ENCODE measurements at places on chromosomes 12 and 14.
A peak's percentile ranks its signal among the peaks of the same experiment; 100 is the strongest.

DNA sequence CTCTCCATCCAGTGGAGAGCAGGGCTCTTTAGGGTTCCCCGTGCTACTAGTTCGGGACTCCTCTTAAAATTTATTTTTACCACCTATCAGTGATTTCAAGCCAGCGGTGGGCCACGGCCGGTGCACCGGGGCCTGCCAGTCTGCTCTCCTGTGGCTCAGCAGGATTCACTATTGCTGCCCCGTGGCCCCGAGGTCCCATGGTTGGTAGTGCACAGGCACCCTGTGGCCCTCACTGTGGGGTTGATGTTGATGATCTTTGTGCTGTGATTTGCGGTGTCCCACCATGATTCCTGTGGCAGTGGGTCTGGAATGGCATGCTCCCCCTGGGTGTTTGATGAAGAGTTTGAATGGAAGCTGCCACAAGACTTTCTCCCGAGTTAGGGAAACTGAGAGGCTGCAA is 12.6 kb upstream of the MEG3 start:
- peaks cover 7% of the 10 kb centered on the region for H3K4me1 ChIP-seq
- no peak for DNase-seq
- H3K27me3 ChIP-seq, result no peaks in the 10 kb centered on the region
- no peaks in the 10 kb centered on the region for H3K36me3 ChIP-seq
- H3K4me3 ChIP-seq, result no peak overlapping the region
- no peak overlapping the region for H3K27ac ChIP-seq

DNA sequence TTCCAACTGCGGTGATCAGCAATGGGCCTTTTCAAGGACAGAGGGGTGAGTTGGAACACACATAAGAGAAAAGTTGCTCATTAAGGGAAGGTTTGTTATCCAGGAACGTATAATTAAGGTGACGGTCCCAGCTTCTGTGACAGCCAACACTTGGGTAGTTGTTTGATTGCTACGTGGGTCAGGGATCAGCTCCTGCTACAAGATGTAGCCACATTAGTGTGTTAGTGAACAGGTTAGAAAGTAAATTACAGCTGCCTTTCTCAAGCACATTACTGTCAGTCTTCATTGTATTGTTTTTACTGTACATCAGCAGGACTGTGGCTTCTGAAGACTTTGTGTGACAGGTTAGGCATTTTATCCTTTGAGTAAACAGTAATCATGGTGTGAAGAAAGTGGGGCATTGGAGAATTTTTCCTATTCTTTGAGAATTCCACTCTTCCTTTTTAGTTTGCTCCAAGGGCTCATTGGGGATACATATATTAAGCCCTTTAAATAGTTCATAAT is 230.5 kb downstream of the EGLN3 start:
- no peak overlapping the region for H3K27ac ChIP-seq
- H3K4me1 ChIP-seq, result no peaks in the 10 kb centered on the region
- H3K27me3 ChIP-seq, result peaks cover 5% of the 10 kb centered on the region
- DNase-seq, result no peak
- no peaks in the 10 kb centered on the region for H3K36me3 ChIP-seq

DNA sequence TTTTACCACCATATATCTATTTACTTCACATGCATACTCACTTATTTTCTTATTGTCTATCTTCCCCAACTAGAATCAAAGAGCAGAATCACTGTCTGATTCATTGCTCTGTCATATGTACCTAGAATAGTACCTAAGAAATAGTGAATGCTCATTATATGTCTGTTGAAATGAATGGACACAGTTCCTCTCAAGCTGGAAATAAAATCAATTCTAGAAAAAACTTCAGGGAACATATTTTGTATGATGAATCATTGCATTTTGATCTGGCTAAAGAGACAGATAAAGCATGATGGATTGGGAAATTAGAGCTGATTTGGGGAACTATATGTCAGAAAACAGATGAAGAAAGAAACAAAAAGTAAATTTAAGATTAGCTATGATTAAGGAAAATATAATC is 623.3 kb downstream of the C12orf50 start:
- DNase-seq, result no peak
- no peaks in the 10 kb centered on the region for H3K4me1 ChIP-seq
- H3K27me3 ChIP-seq, result no peaks in the 10 kb centered on the region
- H3K36me3 ChIP-seq, result no peaks in the 10 kb centered on the region
- no peak overlapping the region for H3K27ac ChIP-seq
- H3K4me3 ChIP-seq, result no peak overlapping the region

DNA sequence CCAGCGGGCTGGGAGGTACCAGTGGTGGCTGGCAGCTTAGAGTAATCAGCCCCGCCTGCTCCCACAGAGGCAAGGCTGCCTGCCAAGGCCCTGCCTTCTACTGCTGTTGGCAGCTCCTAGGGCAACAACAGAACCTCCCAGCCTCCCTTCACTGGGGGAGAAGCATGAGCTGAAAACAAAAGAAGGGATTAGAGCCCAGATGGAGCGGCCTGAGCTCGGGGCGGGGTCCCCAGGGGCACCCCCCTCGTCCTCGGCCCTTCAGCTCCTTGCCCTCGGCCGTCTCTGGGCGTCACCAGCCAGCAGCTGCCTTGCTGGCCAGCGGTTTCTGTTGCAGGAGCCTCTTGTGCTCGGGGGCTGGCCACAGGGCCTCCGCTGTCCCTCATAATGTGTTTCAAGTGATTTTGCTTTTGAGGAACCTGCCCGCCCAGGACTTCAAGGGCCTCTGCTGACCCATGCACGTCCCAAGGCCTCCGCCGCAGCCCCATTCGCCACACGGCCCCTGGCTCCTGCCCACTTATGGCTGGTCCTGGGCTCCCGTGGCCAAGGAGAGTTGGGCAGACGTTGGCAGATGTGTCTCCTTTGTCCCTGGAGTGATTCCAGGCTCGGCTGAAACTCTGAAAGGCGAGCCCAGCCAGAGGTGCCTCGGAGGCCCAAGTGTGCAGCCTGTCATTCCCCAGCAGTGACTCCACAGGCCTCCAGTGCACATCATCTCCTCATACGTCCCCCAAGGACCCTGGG is 49.7 kb downstream of the PSMA6 start:
- no peaks in the 10 kb centered on the region for H3K36me3 ChIP-seq
- H3K27me3 ChIP-seq, result no peaks in the 10 kb centered on the region
- no peak for DNase-seq
- peaks cover 13% of the 10 kb centered on the region for H3K4me1 ChIP-seq
- no peak overlapping the region for H3K27ac ChIP-seq
- no peak overlapping the region for H3K4me3 ChIP-seq

DNA sequence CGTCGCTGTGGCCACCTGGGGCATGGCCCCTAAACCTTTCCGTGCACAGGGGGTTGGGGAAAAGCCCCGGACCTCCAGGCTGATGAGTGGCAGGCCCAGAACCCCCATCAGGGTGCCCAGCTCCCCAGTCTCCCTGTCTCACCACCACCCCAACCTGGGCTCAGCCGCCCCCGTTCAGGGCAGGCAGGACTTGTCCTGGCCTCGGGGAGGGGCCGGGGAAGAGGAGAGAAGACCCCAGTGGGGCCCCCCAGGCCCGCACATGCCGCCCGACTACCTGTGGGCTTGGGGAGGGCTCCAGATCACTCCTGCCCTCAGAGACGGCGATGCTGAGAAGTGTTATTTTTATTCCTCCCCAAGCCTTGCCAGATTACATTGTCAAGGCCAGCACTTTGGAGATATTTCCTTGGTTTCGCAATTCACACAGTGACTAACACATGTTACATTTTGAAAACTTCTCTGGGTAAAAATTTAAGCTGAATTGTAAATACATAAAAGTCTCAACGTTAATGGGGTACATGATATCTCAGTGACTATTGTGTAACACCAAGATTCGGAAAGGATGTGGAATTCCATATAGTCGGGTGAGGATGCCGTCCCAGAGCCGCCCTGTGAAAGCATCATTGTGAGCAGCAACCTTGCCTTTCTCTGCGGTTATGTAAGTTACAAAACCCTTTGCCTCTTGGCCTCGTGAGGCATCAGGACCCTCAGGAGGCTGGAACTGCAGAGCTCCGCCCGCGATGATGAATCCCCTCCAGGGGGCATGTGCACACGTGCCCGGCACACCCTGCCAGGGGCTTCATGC is 85.6 kb upstream of the DIO3 start:
- H3K4me3 ChIP-seq, result no peak overlapping the region
- H3K4me1 ChIP-seq, result peaks cover 17% of the 10 kb centered on the region
- H3K36me3 ChIP-seq, result no peaks in the 10 kb centered on the region
- peaks cover 4% of the 10 kb centered on the region for H3K27me3 ChIP-seq

DNA sequence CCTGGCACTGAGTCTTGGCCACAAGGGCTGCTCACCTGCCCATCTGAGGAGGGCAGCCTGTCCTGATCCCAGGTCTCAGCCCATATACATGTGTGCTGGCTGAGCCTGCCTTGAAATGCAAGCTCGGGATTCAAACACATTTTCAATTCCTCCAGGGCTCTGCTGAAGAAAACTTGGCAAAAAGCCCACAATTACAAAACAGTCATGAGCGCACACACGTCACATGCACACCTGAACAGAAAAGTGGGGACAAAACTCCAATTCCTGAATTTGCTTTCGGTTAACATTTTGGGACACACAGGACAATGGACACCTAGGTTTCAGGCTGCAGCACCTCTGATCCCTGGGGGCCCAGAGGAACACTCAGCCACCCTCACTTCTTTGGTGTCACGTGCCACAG is 113.9 kb downstream of the RBM19 start:
- H3K36me3 ChIP-seq, result peaks cover 53% of the 10 kb centered on the region
- DNase-seq, result no peak
- no peak overlapping the region for H3K4me3 ChIP-seq
- no peaks in the 10 kb centered on the region for H3K27me3 ChIP-seq
- peaks cover 16% of the 10 kb centered on the region for H3K4me1 ChIP-seq

- H3K4me3 ChIP-seq, result no peak overlapping the region
- no peaks in the 10 kb centered on the region for H3K36me3 ChIP-seq
- H3K4me1 ChIP-seq, result no peaks in the 10 kb centered on the region
- H3K27me3 ChIP-seq, result no peaks in the 10 kb centered on the region
- DNase-seq, result no peak
- H3K27ac ChIP-seq, result no peak overlapping the region
Measured at GRCh38 chr12:78403136-78403535, 461.4 kb upstream of the SYT1 start.

DNA sequence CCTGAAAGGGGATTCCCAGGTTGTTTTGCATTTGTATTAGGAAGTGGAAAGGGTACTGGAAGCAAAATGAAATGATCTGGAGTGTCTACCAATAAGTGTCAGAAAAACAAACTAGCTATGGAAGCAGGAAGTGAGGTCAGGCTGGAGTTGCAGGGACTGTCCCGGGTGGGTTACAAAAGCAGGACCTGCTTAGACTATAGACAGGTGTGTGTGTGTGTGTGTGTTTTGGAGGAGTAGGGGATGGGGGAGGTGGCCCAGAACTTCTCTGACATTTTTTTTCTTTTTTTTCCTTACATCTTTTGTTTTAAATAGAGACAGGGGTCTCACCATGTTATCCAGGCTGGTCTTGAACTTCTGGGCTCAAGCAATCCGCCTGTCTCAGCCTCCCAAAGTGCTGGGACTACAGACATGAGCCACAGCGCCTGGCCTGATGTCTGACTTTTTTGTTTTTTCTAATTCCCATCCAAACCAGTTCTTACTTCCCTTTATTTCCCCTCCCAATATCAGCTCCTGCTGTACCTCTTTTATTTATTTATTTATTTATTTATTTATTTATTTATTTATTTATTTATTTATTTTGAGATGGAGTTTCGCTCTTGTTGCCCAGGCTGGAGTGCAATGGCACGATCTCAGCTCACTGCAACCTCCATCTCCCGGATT is 512 bp upstream of the RND1 start:
- H3K4me3 ChIP-seq, result peak overlapping the region; percentile 39
- peak overlapping the region; percentile 37 for H3K27ac ChIP-seq
- H3K36me3 ChIP-seq, result no peaks in the 10 kb centered on the region
- H3K4me1 ChIP-seq, result peaks cover 8% of the 10 kb centered on the region
- H3K27me3 ChIP-seq, result peaks cover 27% of the 10 kb centered on the region
- DNase-seq, result no peak

- H3K27ac ChIP-seq, result no peak overlapping the region
- no peaks in the 10 kb centered on the region for H3K4me1 ChIP-seq
- no peaks in the 10 kb centered on the region for H3K27me3 ChIP-seq
- no peak overlapping the region for H3K4me3 ChIP-seq
Measured at GRCh38 chr12:79301181-79301580, 389.6 kb downstream of the PAWR start.

DNA sequence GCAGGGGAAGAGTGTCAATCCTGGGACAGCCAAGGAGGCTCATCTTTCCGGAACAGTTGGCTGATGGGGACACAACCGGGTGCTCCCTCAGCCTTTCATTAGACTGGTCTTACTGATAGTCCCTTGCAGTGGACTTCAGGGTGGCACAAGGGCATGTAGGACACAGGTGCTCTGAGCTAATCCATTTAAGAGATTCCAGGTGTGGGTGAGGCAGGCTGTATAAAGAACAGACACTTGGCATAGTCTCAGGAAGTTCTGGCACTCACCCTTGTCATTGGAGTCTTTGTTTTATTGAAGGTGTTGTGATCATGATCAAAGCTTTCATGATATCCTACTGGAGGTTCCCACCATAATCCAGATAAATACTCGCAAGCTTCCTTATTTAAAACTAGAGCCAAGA is 341.6 kb downstream of the EMP1 start:
- no peaks in the 10 kb centered on the region for H3K36me3 ChIP-seq
- no peaks in the 10 kb centered on the region for H3K4me1 ChIP-seq
- H3K27me3 ChIP-seq, result no peaks in the 10 kb centered on the region
- DNase-seq, result no peak
- no peak overlapping the region for H3K27ac ChIP-seq

DNA sequence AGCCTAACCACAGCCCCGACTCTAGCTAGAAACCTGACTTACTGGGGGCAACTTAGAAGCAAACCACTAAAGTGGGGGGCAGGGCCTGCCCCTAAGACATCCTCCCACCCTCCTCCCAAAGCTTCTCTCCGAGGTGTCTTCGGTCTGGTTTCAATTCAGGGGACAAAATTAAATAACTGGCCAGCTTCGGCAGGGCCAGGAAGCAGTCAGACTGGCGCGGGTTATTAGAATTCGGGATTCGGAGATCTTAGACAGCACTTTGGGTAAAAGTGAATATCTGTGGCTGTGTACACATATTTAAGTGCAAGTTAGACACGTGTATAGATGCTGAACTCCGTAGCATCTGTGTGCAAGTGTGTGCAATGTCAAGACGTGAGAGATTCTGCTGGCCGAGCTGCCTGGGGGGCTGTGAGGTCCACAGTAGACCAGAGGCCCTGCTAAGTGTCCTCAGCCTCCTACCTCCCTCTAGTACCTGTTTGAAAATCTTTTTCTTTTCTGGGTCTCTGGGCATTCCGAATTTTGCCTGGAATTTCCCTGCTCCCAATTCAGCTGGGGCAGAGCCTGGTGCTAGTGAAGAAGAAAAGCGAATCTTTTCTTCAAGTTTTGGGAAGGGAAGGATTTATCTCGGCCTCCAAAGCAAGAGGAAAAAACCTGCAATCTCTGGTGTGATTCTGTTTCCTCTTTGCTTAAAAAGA is 4.0 kb upstream of the HOXC10 start:
- 0 out of 3 replicates have a peak, but pooled peaks cover 2% of the 10 kb centered on the region for H3K4me1 ChIP-seq
- no peak overlapping the region for H3K27ac ChIP-seq
- no peak overlapping the region for H3K4me3 ChIP-seq
- DNase-seq, result no peak
- peaks cover 32% of the 10 kb centered on the region for H3K27me3 ChIP-seq

GRCh38 chr14:68208626-68209317 is 389.2 kb downstream of the RAD51B start:
- H3K4me3 ChIP-seq, result no peak overlapping the region
- no peak for DNase-seq
- H3K36me3 ChIP-seq, result no peaks in the 10 kb centered on the region
- H3K27ac ChIP-seq, result no peak overlapping the region
- no peaks in the 10 kb centered on the region for H3K4me1 ChIP-seq

GRCh38 chr14:26113911-26114640 is 483.8 kb downstream of the NOVA1 start:
- no peak overlapping the region for H3K27ac ChIP-seq
- H3K36me3 ChIP-seq, result no peaks in the 10 kb centered on the region
- no peak overlapping the region for H3K4me3 ChIP-seq

GRCh38 chr14:91817566-91818325 is 49.6 kb downstream of the TC2N start:
- no peaks in the 10 kb centered on the region for H3K4me1 ChIP-seq
- H3K27ac ChIP-seq, result no peak overlapping the region
- no peaks in the 10 kb centered on the region for H3K36me3 ChIP-seq
- H3K27me3 ChIP-seq, result no peaks in the 10 kb centered on the region
- no peak for DNase-seq
- no peak overlapping the region for H3K4me3 ChIP-seq

Measured in K562 (cell line).